Activated B cell treated with CpG ODN at 0.5 μM for 24 hours (primary cell): ENCODE measurements at places on chromosomes 13 and 19.
A peak's percentile ranks its signal among the peaks of the same experiment; 100 is the strongest.

GRCh38 chr19:41564515-41565378 is 11.2 kb upstream of the CEACAM21 start:
- DNase-seq: no peak

DNA sequence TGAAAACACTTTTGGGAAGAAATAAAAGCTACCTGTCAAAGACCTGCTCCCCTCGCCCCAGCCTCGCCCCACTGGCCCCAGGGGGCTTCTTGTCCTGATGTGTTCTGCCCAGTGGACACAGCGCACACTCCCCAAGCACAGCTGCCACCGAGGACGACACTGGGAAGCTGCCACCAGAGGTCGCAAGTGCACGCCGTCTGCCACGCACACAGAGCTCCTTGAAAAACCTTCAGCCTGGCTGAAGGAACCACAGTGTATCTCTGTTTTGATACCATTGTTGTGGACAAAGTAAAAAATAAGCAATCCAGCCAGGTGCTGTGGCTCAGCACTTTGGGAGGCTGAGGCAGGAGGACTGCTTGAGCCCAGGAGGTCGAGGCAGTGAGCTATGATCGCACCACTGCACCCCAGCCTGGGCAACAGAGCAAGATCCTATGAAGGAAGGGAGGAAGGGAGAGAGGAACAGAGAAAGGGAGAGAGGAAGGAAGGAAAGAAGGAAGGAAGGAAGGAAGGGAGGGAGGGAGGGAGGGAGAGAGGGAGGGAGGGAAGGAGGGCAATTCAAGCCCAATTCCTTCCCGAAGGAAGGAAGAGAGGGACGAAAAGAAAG is 57.3 kb downstream of the CEBPG start:
- DNase-seq: peak; percentile 38

DNA sequence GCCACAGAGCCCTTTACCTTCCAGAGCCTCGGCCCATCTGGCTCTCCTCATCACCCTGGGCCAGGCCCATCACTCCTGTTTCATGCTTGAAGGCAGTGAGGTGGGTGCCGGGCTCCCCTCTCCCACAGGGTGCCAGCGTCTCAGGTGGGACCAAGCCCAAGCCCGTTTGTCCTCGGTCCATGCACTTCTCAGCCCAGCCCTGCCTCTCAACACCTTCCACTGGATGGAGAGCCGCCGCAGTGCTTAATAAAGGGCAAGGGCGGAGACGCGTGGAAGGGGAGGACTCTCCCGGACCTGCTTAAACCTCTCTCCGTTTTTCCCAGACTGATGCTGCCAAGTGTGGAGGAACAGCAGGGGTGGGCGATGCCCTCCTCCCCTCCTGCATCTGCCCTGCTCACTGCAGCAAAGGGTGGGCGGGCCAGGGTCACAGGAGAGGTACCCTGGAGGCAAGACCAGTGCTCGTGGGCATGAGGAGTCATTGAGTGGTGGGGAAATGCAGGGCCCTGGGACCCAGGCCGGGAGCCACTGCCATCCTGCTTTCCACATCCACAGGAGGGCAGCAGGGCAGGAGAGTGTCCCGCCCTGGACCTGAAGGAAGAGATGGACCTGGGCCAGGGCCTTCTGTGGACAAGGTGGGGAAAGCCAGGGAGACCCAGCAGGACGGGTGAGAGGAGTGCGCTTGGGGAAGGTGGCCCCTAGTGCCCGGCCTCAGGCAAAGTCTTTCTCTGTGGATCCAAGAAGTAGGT is 9.7 kb upstream of the ATP11A start:
- no peak for DNase-seq

- no peak for DNase-seq
These were observed 490.0 kb downstream of the GPC6 start for GRCh38 chr13:93716623-93717022.

GRCh38 chr13:45851956-45852355 is 403 bp upstream of the SIAH3 start:
- DNase-seq: no peak

GRCh38 chr19:3684817-3685410 is 15.4 kb downstream of the PIP5K1C start:
- DNase-seq: no peak

DNA sequence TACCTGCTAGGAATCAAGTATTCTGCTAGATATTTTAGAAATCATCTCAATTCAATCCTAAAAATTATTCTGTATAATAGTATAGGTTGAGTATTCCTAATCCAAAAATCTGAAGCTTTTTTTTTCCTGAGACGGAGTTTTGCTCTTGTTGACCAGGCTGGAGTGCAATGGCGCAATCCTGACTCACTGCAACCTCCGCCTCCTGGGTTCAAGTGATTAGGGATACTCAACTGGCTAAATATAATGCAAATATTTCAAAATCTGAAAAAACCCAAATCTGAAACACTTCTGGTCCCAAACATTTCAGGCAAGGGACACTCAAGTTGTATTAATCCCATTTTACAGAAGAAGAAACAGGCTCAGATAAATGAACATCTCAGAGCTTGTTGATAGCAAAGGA is 17.2 kb upstream of the USPL1 start:
- no peak for DNase-seq

- DNase-seq: no peak
These were observed 259.4 kb downstream of the FGF14 start for GRCh38 chr13:102142473-102142826.

DNA sequence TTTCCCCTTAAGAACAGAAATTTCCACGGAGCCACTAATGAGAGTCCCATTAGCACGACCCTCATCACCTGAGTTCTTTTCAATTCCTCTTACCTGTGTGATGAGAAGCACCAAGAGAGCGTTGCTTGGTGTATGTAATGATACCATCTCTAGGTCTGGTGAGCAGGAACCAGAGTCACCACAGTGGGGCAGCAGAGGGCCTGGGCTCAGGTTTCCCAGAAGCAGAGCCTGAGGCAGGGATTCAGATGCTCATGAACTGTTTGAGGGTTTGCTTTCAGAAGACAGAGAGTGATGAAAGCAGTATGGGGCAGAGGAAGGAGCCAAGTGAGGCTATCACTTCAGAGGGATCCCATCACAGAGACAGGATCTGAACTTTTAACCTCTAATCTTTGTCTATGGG is 3.1 kb upstream of the PTPRH start:
- DNase-seq: no peak

GRCh38 chr19:57099199-57099661 is 20.6 kb upstream of the USP29 start:
- peak; percentile 52 for DNase-seq

DNA sequence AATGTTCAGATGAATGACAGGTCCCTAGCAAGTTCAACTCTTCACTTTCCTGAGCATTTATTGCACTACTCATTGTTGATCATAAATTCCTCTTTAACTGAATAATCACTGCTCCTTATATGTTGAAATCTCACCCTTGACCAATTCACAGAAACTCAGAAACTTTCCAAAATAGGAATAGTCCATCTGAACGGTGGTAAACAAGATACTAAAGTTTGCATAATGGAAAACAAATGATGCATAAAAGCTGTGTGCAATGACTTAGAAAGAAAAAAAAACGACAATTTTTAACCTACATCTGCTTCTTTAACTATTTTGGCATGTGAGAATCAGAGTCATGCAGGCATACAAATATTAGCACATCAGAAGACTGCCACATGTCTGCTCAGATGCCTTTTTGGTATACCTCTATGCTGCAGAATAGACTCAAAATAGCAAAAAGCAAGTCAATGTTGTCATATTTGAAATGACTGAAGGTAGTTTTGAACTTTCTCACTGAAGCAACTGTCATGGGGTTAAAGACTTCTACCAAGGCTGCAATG is 34.8 kb downstream of the SLC10A2 start:
- no peak for DNase-seq

DNA sequence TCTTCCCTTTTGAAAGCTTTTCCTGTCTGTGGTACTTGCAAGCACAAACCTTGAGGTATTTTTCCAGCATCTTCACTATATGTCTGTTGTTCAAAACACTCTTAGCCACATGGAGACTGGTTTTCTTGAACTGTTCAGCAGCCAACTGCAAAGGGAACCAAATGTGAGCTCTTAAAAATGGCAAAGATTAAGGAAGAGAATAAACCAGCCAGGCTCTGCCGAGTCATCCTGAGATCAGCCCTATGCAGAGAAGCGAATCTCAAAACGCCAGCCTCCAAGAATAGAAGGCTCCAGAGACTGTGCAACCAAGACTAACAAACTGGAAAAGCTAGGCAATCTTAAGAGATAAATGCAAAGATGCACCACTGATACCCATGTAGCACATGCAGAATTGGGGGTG is 20.7 kb downstream of the AKAP8 start:
- DNase-seq: no peak

GRCh38 chr13:31697290-31697689 is 42.0 kb upstream of the RXFP2 start:
- DNase-seq: no peak

DNA sequence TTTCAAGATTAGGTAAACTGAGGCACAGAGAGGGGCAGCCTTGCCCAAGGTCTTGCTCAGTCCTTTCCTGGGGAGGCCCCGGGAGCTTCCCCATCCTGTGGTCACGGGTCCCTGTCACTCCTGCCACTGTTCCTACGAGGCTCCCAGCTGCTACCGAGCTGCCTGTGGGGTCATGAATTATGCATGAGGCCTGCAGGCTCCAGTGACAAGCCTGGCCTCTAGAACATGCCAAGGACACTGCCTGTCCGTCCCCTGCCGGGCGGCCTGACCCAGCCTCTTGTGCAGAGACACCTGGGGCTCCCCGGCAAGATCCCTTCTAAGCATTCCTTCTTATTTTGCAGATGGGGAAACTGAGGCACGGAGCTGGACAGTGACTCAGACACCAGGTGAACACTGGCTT is 2.7 kb downstream of the FCHO1 start:
- no peak for DNase-seq

- DNase-seq: no peak
These were observed 121.9 kb upstream of the SOX1 start for GRCh38 chr13:111945086-111945485.

GRCh38 chr13:85666356-85666755 is 132.9 kb downstream of the SLITRK6 start:
- no peak for DNase-seq

- no peak for DNase-seq
These were observed 1567.9 kb upstream of the PRR20A start for GRCh38 chr13:55572862-55573261.

GRCh38 chr13:91557328-91558090 is 159.1 kb downstream of the GPC5 start:
- no peak for DNase-seq

- DNase-seq: no peak
These were observed 18.8 kb downstream of the HIPK4 start for GRCh38 chr19:40370997-40371801.

DNA sequence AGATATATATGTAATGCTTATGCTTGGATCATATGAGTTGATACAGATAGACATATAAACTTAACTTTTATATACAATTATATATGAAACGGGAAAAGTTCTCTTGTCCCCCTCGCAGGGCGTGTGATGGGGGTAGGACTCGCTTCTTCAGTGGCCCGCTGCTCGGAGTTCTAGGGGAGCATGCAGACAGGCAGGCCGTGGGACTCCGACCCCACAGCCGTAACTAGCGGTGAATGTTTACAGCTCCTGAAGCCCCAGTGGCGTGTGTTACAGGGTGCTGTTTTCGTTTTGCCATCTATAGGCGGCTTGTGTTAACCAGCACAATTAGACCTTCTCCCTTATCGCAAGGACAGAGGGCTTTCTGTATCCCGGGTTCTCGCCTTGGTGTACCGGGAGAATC is 1899.8 kb downstream of the PCDH9 start:
- no peak for DNase-seq

DNA sequence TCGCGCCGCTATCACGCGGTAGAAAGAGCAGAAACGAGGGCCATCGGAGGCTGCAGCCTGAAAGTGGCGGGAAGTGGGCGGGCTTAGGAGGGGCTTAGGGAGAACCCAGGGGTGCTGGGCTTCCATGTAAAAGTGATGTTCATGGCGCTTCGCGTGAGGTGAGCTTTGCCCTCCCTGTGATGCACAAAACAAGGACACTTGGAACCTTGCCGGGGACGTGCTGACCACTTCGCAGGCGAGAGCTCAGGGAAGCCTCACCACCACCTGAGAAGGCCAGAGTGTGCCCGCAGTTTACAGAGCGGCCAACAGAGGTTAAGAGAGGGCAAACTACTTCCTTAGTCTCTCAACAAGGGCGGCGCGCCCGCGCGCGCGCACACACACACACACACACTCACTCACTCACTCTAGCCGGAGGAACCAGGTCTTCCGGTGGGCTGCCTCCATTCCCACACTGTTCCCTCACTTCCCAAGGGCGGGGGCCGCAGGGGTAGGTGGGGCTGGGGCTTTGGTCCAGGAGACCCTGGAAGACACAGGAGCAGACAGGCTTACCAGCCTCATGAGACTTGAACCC is 651 bp downstream of the GAPDHS start:
- no peak for DNase-seq

- no peak for DNase-seq
These were observed 1514.7 kb upstream of the MIR17HG start for GRCh38 chr13:89832827-89833226.

GRCh38 chr19:36113425-36113824 is 1.2 kb downstream of the POLR2I start:
- no peak for DNase-seq

DNA sequence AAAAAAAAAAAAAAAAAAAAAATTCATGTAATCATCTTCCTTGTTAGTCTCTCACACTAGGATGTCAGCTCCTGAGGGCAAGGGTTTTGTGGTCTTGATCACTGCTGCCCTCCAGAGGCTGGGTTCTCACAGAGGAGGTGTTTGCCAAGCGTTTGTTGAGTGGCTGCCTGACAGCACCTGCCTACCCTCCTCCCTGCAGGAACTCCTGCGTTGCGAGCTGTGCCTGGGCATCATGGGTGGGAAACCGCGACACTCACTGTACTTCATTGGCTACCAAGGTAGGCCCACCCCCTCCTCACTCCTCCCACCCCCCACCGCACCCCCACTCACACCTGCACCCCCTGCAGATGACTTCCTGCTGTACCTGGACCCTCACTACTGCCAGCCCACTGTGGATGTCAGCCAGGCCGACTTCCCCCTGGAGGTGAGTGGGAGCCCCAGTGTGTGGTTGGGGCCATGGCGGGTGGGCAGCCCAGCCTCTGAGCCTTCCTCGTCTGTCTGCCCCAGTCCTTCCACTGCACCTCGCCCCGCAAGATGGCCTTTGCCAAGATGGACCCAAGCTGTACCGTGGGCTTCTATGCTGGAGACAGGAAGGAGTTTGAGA is 8.1 kb downstream of the ATG4D start:
- no peak for DNase-seq

- DNase-seq: no peak
These were observed 314.7 kb downstream of the OLFM4 start for GRCh38 chr13:53343361-53343744.

DNA sequence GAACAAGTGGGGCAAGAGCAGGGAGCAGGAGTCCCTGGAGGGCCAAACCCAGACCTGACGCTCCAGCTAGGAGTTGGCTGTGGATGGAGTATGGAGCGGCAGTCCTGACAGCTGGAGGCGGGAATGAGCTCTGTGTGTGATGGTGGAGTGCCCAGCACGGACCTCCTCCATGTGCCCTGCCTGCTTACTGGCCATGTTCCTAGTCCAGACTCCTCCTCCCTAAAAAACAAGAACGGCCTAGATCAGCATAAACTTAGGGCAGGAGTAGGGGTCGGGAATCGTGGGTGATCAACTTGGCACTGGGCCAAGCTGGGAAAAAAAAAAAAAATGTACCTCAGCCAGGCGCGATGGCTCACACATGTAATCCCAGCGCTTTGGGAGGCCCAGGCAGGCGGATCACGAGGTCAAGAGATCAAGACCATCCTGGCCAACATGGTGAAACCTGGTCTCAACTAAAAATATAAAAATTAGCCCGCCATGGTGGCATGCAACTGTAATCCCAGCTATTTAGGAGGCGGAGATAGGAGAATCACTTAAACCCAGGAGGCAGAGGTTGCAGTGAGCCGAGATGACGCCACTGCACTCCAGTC is 29.5 kb downstream of the LTBP4 start:
- no peak for DNase-seq

- DNase-seq: no peak
These were observed 12.3 kb upstream of the KATNAL1 start for GRCh38 chr13:30319655-30320054.
